Naive B cell (primary cell): ENCODE measurements at places on chromosomes 7 and 10.

DNA sequence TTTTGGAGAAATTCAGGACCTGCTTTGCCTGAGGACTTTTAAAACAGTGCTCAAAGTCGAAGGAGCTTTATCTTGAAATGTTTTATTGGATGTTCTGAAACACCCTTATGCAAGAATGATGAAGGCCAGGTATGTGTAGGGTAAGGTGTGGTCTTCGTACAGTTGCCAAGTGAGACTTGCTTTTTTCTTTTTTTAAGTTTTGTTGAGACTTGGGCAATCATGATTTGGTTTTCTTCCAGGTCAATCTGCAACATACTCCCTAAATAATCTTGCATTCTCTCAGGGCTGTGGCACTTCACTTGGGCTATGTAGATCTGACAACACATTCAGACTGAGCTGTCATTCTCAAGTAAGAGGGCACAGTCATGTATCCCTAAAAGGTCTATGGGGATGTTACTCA lies 75.0 kb downstream of the GATA3 start:
- no peak for DNase-seq

DNA sequence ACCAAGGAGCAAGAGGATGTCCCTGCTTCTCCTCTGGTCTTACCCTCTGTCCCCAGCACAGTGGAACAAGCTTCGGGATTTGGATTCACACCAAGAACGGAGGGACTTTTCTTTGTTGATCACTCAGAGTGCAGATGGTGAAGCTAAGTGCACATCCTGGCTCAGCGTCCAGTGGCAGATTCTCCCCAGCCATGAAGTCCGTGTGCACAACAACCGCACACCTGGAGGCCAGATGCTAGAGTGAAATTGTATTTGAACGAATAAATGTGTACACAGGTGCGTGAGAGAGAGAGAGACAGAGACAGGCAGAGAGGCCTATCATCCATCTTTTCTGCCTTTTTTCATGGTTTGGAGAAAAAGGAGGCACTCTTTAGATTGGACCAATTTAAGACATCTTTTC lies 31.5 kb downstream of the ASB13 start:
- DNase-seq = no peak

- no peak for DNase-seq
Measured at GRCh38 chr7:139396323-139396951, 36.7 kb downstream of the LUC7L2 start.

DNA sequence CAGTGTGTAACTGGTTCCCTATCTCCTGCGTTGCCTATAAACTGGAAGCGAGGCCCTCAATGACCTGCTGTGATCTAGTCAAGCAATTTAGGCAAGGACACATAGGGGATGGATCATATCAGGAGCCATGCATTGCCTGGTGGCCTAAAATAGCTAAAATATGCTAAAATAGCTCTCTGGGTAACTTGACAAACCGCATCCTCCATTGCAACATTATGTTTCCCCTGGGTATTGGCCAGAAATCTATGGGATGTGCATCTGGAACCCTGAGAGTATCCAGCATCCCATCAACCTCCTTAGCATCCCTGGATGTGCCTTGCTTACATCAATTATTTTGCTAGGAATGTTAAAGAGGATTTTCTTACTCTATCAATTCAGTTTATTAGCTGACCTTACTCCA lies 91.7 kb upstream of the ADCY1 start:
- DNase-seq = no peak

DNA sequence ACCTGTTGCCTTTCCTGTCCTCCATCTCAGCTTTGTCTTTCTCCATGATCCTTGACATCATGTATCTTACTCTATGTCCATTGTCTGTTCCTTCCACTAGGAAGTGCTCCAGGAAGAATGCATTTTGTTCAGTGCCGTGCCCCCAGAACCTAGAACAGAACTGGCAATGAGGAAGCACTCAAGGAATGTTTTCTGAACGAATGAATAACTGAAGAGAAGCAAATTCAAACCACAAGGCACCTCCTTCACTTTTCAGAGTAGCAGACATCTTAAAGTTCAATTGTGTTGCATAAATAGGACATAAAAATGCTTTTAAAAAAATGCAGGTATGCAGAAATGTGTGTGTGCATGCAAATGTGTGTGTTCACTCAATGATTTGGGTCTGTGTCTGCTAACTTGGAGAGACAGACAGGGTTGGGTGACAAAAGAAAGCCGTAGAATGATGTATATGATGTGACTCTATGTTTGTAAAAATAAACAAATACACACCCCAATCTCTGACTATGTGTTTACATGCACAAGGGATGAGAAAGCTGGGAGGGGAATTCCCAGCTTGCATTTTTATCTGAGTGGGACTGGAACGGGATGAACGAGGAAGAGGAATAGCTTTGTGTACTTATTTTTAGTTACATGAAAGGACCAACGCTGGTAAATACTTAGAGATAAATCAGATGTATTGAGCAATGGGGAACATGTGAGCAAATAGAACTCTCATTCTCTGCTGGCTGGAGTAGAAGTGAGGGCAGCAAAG lies 237.7 kb downstream of the FANK1 start:
- no peak for DNase-seq

- no peak for DNase-seq
Measured at GRCh38 chr10:1205450-1206030, 149.4 kb downstream of the WDR37 start.

- DNase-seq = no peak
Measured at GRCh38 chr10:85407088-85407487, 959.5 kb downstream of the GRID1 start.

DNA sequence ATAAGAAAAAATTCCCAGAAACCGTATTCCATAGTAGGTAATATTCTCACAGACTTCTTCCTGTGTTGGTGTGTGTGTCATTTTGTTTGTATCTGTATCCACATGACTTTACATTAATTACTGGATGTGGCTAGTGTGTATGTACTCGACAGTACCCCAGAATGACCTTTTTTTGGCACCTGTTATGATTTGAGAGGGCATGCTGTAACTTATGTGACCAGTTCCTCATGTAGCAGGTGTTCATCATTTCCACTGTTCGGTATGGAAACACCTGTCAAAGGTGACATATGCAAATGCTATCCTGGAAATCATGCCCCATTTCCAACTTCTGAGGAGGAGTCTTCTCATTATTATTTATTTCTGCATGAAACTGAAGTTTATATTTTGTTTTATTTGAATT lies 89.3 kb downstream of the ZMYND11 start:
- no peak for DNase-seq

GRCh38 chr7:114985116-114985715 lies 63.3 kb downstream of the MDFIC start:
- no peak for DNase-seq

GRCh38 chr10:618229-618989 lies 71.1 kb downstream of the DIP2C start:
- no peak for DNase-seq

- DNase-seq = no peak
Measured at GRCh38 chr10:72173619-72174296, 42.1 kb upstream of the ANAPC16 start.

DNA sequence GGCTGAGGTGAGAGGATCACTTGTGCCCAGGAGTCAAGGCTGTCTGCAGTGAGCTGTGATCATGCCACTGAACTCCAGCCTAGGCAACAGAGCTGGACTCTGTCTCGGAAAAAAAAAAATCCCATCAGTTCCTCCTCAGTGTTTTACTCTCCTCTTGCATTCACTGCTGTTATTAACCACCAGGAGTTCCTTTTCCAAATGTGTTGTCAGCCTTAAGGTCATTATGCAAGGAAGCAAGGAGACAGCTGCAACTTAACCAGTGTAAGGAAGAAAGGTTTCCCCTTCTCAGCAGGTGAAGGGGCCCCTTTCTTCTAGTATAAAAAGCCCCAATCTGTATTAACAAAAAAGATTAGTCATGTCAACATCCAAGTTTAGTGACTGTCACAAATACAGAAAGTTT lies 86.6 kb upstream of the LEP start:
- DNase-seq = no peak

GRCh38 chr7:28617308-28617880 lies 205.1 kb downstream of the CREB5 start:
- no peak for DNase-seq

GRCh38 chr7:142376356-142376997 lies 118.6 kb upstream of the PRSS58 start:
- no peak for DNase-seq

DNA sequence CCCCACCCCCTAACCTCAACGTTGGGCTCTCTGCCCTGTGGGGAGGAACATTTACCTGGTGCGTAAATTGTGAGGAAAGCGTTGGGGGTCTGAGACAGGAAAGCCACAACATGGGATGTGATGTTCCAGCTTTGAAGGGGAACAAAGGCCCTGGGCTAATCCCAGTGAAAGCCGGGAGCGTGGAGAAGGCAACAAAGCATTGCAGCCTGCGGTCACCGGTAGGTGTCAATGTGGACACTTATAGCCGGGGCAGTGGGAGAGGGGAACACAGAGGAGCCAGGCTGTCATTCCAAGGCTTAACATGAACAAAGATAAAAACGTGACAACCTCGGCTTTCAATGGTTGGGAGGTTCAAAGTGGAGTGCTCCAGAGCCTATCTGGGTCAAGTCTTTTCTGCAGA lies 12.7 kb downstream of the PTF1A start:
- no peak for DNase-seq

- no peak for DNase-seq
Measured at GRCh38 chr10:74451127-74451829, 300.3 kb downstream of the ADK start.

- DNase-seq = no peak
Measured at GRCh38 chr10:71245420-71246325, 33.3 kb downstream of the UNC5B start.

DNA sequence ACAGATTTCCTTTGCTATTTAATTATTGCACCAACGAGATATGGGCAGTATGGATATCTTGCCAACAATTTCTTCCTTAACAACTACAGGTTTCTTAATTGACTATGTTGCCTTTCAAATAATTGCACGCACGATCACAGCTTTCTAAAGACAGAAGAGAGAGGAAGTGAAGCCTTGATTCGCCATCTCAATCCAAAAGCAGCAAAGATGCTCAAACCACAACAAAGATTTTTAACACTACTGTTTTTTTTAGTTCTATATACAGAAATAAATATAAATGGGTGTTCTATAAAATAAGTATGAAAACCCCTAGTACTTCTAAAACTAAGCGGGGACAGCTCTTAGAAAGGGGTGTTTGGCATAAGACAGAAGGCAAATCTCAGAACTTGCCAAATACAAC lies 251.3 kb downstream of the SFMBT2 start:
- no peak for DNase-seq

DNA sequence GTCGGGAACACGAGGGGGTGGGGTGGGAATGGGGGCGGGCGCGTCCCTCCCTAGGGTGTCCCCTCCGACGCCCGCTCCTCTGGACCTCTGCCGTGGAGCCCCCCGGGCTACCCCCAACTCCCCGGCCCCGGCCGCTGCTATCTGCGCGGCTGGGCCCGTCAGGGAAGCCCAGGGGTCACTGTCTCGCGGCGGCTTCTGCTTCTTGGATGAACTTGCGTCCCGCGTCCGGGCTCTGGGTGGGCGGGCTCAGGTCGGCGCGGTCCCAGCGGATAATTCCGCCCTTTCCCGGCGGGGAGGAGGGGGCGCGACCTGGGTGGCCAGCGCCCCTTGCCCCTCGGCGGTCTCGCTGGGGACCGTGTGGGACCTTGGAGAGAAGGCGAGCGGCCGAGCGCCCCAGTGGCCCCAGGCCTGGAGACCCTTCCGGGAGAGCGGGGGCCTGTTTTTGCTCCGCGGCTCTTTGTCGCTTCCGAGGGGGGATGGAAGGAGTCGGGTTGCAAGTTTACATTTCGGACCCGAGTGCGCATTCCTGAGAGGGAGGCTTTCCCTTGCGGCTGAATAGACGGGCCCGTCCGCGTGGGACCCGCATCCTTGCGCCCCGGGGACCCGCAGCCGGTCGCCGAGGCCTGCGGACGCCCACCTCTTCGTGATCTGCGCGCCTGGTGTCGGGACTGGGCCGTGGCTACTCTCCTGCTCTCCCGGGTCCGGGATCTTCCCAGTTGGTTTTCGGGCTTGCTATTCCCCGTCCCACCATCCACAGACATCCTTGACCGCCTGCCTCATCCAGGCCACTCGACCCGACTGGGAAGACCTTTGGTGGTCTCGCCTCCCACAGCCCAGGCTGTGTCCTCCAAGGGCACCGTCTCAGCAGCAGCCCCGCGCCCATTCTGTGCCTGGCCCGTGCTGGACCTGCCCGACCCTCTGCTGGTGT lies 812 bp downstream of the DOCK1 start:
- DNase-seq = no peak

- no peak for DNase-seq
Measured at GRCh38 chr10:13218878-13219277, 15.3 kb downstream of the UCMA start.

- DNase-seq = no peak
Measured at GRCh38 chr10:61835946-61836887, 65.3 kb upstream of the ARID5B start.

- DNase-seq = no peak
Measured at GRCh38 chr10:31820096-31820495, 108.5 kb downstream of the ARHGAP12 start.

GRCh38 chr7:10557375-10557774 lies 416.3 kb upstream of the PHF14 start:
- no peak for DNase-seq

GRCh38 chr7:107972075-107972482 lies 30.9 kb downstream of the LAMB1 start:
- no peak for DNase-seq

DNA sequence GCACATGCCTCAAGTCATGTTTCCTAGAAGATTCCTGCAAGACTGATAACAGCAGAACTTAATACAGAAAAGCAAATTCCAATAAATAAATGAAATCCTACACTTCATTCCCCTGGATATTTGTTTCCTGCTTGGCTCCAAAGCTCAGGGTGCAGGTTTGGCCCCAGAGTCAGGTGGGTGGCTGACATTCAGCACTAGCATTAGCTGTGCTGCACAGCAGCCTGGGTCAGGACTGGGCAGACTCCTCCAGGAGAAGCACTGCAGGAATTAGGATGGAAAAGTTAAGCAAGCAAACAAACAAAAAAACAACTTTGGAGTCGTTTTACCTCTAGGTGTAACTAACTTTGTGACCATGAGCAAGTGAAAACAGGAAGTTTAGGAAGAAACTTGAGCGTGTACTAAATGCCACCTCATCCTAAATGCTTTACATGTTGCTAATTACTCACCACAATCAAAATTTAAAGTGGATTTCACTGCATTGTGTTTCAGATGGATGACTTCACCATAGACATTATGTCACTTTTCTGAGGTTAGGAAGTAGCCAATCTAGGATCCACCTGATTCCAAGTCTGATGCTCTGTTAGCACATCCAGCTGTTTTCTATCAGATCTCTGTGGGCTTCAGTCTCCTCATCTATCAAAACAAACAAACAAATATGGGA lies 239.4 kb downstream of the C7orf25 start:
- no peak for DNase-seq
